Effector memory CD4-positive, alpha-beta T cell (primary cell): ENCODE measurements at places on chromosomes 1 and 21.

- no peak for DNase-seq
Observed at GRCh38 chr1:33176362-33176850, 5.4 kb downstream of the TRIM62 start.

DNA sequence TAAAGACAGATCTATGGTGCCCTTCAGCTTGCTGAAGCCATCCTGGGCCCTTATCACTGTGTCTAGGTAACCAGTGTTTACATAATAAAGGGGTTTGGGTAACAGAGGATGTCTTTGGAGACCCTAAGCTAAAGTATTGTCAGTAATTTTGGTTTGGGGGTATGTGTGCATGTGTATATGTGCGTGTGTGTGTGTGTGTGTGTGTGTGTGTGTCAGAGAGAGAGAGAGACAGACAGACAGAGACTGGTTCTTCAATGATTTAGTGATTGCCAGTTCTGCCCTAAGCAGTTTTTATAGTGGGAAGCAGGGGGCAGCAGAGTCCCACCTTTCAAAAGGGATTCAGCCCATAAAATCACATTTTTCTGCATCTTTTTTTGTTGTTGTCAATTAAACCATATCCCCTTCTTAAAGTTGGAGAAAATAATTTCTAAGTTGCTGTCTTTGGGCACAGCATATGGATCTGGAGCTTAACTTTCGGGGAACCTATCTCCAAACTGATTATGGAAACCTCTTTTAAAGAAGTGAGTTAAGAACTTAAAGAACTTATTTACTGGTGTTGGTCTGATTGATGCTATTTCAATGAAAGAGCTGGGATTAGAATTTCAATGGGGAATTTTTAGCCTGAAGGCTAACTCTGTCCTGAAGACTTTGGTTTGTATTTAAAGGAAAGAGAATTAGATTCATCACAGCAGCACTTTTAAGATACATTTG is 51.1 kb downstream of the ZNF326 start:
- no peak for DNase-seq

GRCh38 chr1:16727190-16728111 is 12.9 kb upstream of the RNU1-4 start:
- no peak for DNase-seq

GRCh38 chr1:52814465-52814864 is 28.1 kb upstream of the ZYG11A start:
- DNase-seq: no peak

GRCh38 chr1:7508934-7509519 is 262.1 kb upstream of the VAMP3 start:
- DNase-seq: no peak

DNA sequence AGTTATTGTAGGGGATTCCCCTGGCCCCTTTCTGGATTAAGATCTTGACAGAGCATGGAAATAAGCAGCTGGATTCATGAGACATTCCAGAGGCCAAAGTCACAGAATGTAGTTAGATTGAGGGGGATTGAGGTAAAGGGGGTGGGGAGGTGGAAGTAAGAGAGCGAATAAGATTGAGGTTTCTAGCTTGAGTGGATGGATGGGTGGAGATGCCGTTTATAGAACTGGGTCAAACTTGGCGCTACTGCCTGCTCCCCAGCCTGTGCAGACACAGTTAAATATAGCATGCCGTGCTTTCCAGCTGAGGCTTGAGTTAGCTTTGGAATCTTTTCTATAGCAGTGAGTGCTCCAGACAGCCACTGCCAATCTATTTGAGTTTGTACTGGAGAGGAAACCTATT is 85.7 kb downstream of the DYRK1A start:
- DNase-seq: no peak

DNA sequence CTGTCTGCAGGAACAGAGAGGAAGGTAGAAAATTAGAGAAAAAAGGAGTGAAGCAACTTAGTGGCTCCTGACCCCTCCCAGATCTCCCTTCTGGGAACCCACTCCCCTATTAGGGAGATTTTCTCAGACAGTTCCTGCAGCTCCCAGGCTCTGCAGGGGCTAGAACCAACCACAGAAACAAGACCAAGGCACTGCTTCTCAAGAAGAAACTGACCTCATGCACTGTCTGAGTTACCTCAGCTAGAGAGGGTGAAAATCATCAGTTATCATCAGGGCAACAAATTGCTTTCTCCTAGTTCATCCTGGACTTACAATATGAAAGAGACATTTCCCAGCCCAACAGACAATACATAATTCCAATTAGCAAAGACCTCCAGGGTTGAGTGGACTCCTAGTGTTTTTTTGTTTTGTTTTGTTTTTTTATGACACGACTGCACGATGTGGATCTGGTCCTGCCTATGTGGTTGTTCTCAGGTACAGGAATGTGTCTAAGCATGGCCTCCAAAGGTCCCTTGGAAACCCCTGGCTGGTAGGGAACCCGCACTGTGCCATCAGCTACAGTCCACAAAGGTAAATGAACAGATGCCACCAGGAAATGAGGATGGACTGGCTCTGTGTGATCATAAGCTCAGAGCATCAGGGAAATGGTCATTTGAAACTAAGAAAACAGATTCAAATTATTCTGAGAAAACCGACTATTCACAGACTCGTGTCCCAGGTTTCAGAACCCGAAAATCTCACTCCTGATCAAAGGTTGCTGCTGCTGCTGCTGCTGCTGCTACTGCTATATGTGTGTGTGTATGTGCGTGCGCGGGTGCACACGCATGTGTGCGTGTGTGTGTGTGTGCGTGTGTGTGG is 65.3 kb downstream of the LAMC2 start:
- no peak for DNase-seq

GRCh38 chr21:20276377-20276776 is 721.8 kb upstream of the NCAM2 start:
- DNase-seq: no peak

DNA sequence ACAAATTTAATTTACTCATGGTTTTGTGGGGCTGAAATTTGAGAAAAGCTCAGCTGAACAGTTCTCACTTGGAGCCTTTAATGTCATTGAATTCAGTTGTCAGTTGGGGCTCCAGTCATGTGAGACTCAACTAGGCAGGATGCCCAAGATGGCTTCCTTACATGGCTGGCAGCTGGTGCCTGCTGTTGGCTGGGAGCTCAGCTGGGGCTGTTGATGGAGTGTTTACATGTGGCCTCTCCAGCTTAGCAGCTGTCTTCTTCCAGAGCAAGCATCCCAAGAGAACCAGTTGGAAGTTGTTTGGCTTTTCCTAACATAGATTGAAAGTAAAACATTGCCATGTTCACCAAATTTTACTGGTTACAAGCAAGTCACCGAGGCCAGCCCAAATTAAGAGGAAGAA is 81.8 kb upstream of the KCNA3 start:
- DNase-seq: no peak
